Activated T-cell treated with anti-CD3 and anti-CD28 coated beads, Interleukin-2, amount 50 U/mL, for 24 hours (primary cell): ENCODE measurements at places on chromosomes 2 and 18.

GRCh38 chr2:81976998-81977397, 1672.4 kb upstream of the LRRTM1 start:
- no peaks in the 10 kb centered on the region for H3K36me3 ChIP-seq
- DNase-seq: no peak
- no peaks in the 10 kb centered on the region for H3K27me3 ChIP-seq
- H3K4me1 ChIP-seq: no peaks in the 10 kb centered on the region

DNA sequence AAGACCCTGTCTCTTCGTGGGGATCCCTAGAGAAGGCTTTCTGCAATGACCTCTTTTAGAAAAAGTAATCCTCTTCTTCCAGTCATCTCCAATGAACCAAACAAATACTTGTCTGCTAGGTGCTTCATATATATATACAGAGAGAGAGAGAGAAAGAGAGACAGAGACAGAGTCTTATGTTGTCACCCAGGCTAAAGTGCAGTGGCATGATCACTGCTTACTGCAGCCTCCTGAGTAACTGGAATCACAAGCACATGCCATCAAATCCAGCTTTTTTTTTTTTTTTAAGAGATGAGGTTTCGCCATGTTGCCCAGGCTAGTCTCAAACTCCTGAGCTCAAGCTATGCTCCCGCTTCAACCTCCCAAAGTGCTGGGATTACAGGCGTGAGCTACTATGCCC, 18.6 kb upstream of the PKDCC start:
- no peak overlapping the region for H3K4me3 ChIP-seq
- no peaks in the 10 kb centered on the region for H3K36me3 ChIP-seq
- H3K4me1 ChIP-seq: no peaks in the 10 kb centered on the region
- no peak for DNase-seq

- DNase-seq: no peak
- no peaks in the 10 kb centered on the region for H3K36me3 ChIP-seq
- no peak overlapping the region for H3K4me3 ChIP-seq
Observed at GRCh38 chr18:2112435-2113045, 458.8 kb downstream of the METTL4 start.

GRCh38 chr2:213010106-213010779, 141.2 kb downstream of the IKZF2 start:
- peaks cover 6% of the 10 kb centered on the region for H3K36me3 ChIP-seq
- H3K4me1 ChIP-seq: peaks cover 31% of the 10 kb centered on the region
- no peak for DNase-seq
- peaks cover 5% of the 10 kb centered on the region for H3K27me3 ChIP-seq

- no peak overlapping the region for H3K27ac ChIP-seq
- no peak for DNase-seq
- no peaks in the 10 kb centered on the region for H3K36me3 ChIP-seq
- peaks cover 1% of the 10 kb centered on the region for H3K4me1 ChIP-seq
- peaks cover 68% of the 10 kb centered on the region for H3K27me3 ChIP-seq
Observed at GRCh38 chr18:57353137-57353939, 981 bp downstream of the ST8SIA3 start.

GRCh38 chr2:218898109-218898878, 17.6 kb downstream of the WNT10A start:
- peaks cover 43% of the 10 kb centered on the region for H3K4me1 ChIP-seq
- H3K36me3 ChIP-seq: no peaks in the 10 kb centered on the region
- peak overlapping the region; percentile 54 for H3K4me3 ChIP-seq

GRCh38 chr18:25123438-25124232, 228.3 kb downstream of the ZNF521 start:
- no peak overlapping the region for H3K27ac ChIP-seq
- H3K27me3 ChIP-seq: peaks cover 3% of the 10 kb centered on the region
- DNase-seq: no peak
- no peak overlapping the region for H3K4me3 ChIP-seq

GRCh38 chr18:22844190-22844589, 88.9 kb upstream of the RBBP8 start:
- peaks cover 12% of the 10 kb centered on the region for H3K27me3 ChIP-seq
- peaks cover 3% of the 10 kb centered on the region for H3K4me1 ChIP-seq
- no peak for DNase-seq
- H3K27ac ChIP-seq: no peak overlapping the region
- no peaks in the 10 kb centered on the region for H3K36me3 ChIP-seq

DNA sequence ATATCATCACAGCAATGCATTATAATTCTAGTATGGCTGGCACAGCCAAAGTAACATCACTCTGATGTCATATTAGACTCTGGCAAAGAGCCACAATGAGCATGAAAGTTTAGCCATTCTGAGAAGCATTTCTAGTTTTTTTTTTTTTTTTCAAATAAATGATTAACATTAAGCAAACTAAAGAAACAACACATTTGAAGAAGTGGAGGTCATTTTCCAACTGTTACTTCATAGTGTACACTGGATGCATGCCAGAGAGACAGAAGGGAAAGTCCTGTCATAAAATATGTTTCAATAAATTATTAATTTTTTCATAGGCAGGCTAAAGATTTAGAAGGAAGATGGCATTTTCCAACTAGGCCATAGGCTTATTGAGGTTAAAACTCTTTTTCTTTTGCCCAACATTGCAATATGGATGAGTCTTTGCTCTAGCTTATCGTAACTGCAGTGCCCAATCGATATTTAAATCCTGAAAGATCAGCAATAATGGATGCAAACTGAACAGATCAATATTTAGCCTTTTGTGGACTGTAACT, 1630.4 kb upstream of the ACVR2A start:
- no peak overlapping the region for H3K4me3 ChIP-seq
- no peaks in the 10 kb centered on the region for H3K4me1 ChIP-seq
- no peak overlapping the region for H3K27ac ChIP-seq

- DNase-seq: no peak
- H3K4me1 ChIP-seq: no peaks in the 10 kb centered on the region
- no peaks in the 10 kb centered on the region for H3K27me3 ChIP-seq
- H3K36me3 ChIP-seq: peaks cover 35% of the 10 kb centered on the region
- H3K27ac ChIP-seq: no peak overlapping the region
- no peak overlapping the region for H3K4me3 ChIP-seq
Observed at GRCh38 chr18:75290737-75291358, 80.3 kb downstream of the TSHZ1 start.

DNA sequence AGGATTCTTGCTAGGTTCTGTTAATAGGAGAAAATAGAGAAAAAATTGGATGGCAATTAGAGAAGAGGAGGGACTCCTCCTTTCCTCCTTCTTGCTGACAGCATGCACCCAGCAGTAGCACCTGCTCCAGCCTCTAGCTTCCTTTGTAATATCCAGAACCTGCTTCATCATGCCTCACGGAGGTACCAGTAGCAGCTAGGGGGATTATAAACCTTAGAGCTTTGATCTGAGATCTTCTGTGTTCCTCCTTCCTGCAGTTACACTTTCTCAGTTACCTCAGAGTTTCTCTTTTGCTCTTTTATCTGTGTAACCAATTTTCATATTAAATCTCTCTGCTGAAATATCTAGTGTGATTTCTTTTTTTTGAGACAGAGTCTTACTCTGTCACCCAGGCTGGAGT, 16.6 kb downstream of the DPP4 start:
- H3K36me3 ChIP-seq: peaks cover 32% of the 10 kb centered on the region
- peaks cover 74% of the 10 kb centered on the region for H3K4me1 ChIP-seq
- H3K27ac ChIP-seq: peak overlapping the region; percentile 96

DNA sequence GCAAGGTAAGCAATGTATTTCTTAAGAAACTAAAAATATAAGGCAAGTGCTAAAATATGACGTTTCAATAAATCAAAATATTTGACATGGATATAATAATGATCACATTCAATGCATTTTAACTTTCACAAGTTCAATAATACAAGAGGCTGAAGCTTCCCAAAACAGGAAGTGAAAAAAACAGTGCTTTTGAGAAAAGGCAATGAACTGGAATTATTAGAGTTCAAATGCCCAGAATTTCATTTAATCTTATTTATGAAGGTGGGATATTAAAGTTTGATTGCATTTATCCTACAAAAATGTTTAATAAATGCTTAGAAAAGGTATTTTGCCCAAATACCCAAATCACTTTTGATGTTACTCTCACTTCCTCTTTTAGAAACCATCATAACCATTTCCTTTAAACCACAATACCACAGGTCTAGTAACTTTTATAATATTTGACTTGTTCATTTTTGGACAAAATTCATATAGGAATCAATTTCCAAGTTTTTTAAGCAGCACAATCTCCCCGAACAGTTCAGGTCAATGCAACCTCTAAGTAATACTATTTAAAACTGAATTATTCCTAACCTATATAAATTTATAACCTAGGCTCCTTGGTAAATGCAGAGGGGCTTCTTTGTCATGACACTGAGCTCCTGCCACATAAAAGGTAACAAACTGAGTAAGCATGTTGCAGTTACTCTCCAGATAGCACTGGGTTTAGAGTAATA, 2.1 kb downstream of the NCKAP1 start:
- H3K4me1 ChIP-seq: peaks cover 34% of the 10 kb centered on the region
- no peaks in the 10 kb centered on the region for H3K36me3 ChIP-seq
- peak overlapping the region; percentile 79 for H3K4me3 ChIP-seq
- H3K27me3 ChIP-seq: peaks cover 64% of the 10 kb centered on the region
- H3K27ac ChIP-seq: no peak overlapping the region

- no peak overlapping the region for H3K4me3 ChIP-seq
- no peaks in the 10 kb centered on the region for H3K27me3 ChIP-seq
- no peak overlapping the region for H3K27ac ChIP-seq
- no peaks in the 10 kb centered on the region for H3K36me3 ChIP-seq
Observed at GRCh38 chr18:31235856-31236255, 73.2 kb upstream of the DSC1 start.

- H3K4me1 ChIP-seq: no peaks in the 10 kb centered on the region
- H3K27ac ChIP-seq: no peak overlapping the region
- H3K27me3 ChIP-seq: peaks cover 5% of the 10 kb centered on the region
- no peak overlapping the region for H3K4me3 ChIP-seq
Observed at GRCh38 chr2:14881651-14882327, 249.3 kb downstream of the LRATD1 start.

GRCh38 chr2:3117650-3118216, 259.9 kb downstream of the EIPR1 start:
- DNase-seq: no peak
- H3K4me1 ChIP-seq: peaks cover 9% of the 10 kb centered on the region
- no peak overlapping the region for H3K27ac ChIP-seq

- H3K4me1 ChIP-seq: peaks cover 66% of the 10 kb centered on the region
- DNase-seq: no peak
- peaks cover 61% of the 10 kb centered on the region for H3K36me3 ChIP-seq
- no peak overlapping the region for H3K27ac ChIP-seq
- no peak overlapping the region for H3K4me3 ChIP-seq
Observed at GRCh38 chr2:191690327-191690726, 12.4 kb downstream of the NABP1 start.

DNA sequence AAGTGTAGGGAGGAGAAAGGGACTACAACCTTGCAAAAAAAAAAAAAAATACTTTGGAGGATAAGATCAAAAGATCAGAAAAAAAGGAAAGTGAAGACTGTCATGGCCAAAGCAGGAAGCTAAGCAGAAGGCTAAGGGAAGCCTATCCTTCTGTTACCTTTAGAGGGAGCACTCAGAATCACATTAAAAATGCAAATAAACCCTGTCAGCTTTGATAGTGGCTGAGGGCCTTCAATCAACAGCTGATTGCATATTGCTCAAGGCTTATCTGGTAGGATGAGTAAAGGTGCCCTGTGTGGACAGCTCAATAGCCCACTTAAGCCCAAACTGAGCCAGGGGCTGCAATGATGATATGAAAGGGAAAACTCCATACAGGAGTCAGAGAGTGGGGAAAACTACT, 1021.2 kb downstream of the LRP1B start:
- no peaks in the 10 kb centered on the region for H3K4me1 ChIP-seq
- no peak overlapping the region for H3K27ac ChIP-seq
- no peaks in the 10 kb centered on the region for H3K27me3 ChIP-seq

GRCh38 chr2:177264209-177264692, 276 bp downstream of the NFE2L2 start:
- peak overlapping the region; percentile 91 for H3K4me3 ChIP-seq
- no peaks in the 10 kb centered on the region for H3K27me3 ChIP-seq
- H3K4me1 ChIP-seq: peaks cover 56% of the 10 kb centered on the region
- no peak for DNase-seq

- no peak overlapping the region for H3K4me3 ChIP-seq
- no peaks in the 10 kb centered on the region for H3K27me3 ChIP-seq
- no peak for DNase-seq
- H3K36me3 ChIP-seq: peaks cover 35% of the 10 kb centered on the region
Observed at GRCh38 chr2:20635113-20635510, 15.8 kb downstream of the HS1BP3 start.

DNA sequence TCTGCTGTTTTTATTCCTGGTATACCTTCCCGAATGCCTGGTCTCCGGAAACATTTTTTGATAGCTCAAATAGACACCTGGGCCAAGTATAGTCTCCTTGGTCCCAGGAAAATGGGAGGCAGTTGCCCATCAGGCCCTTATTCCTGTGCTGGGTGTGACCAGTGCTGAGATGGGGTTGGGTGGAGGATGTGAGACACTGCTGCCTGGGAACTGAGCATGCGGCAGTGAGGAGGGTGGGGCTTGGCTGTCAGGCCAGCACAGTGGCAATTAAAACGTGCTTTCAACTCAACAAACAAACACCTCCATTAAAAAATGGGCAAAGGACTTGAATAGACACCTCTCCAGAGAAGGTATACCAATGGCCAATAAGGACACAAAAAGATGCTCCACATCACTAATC, 12.5 kb downstream of the KLHL29 start:
- H3K36me3 ChIP-seq: no peaks in the 10 kb centered on the region
- H3K27me3 ChIP-seq: peaks cover 38% of the 10 kb centered on the region
- no peak overlapping the region for H3K27ac ChIP-seq

DNA sequence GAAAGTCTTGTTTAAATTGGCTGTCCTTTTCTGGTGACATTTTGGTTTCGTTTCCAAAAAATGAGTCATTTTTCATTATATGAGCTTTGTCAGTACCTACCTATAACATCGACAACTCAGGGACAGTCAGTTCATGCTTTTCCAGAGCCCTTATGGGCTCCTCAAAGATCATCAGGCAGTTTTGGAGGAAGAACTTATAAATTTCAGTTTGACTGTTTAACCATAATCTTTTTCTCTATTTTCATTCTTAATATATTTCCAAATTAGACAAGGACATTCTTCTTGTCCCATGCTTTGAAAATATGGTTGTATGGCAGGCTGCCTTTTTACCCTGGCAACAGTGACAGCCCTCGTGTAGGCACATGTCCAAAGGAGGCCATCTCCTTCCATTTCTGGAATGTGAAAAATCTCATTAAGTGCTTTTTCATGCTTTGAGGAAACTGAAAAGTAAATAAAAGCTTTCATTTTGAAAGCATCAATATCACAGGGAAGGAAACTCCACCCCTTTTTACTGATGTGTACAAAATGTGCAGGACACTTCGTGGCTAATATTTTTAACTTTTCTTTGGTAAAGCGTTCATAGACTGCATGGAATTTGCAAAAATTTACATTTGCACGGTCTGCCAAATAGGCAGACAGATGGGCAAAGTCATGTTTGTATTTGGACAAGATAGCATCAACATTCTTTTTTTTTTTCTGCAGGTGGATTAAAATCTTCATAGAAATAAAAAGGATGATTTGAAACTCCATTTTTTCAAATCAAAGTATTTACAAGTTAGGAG, 7.2 kb upstream of the PROC start:
- no peaks in the 10 kb centered on the region for H3K36me3 ChIP-seq
- H3K4me1 ChIP-seq: peaks cover 48% of the 10 kb centered on the region
- peak overlapping the region; percentile 62 for H3K4me3 ChIP-seq
- H3K27me3 ChIP-seq: peaks cover 10% of the 10 kb centered on the region
- peak overlapping the region; percentile 96 for H3K27ac ChIP-seq
- no peak for DNase-seq

GRCh38 chr18:51852681-51853080, 487.3 kb upstream of the DCC start:
- no peak overlapping the region for H3K4me3 ChIP-seq
- DNase-seq: no peak
- no peaks in the 10 kb centered on the region for H3K36me3 ChIP-seq
- no peaks in the 10 kb centered on the region for H3K27me3 ChIP-seq
- no peak overlapping the region for H3K27ac ChIP-seq

GRCh38 chr2:151679994-151680393, 54.3 kb downstream of the NEB start:
- no peak overlapping the region for H3K4me3 ChIP-seq
- H3K27me3 ChIP-seq: no peaks in the 10 kb centered on the region
- H3K27ac ChIP-seq: no peak overlapping the region
- H3K36me3 ChIP-seq: no peaks in the 10 kb centered on the region
